ENCODE measurements at places on chromosomes 1 and 21. TPM values are rescaled to one million over a fixed set of nuclear protein-coding genes. Genes with fewer than 3 reads are reported as not detected.

Gene LCE1D
- total RNA-seq = not detected

Gene TSSK3
- not detected for total RNA-seq

Gene MYOM3
- not detected for total RNA-seq

Gene MUL1
- 29.0 TPM for total RNA-seq

Gene GPATCH3
- total RNA-seq = 11.8 TPM

Gene MYCL
- total RNA-seq = 5.0 TPM

Gene SLC45A3
- 2.0 TPM for total RNA-seq

Gene TMEM269
- 1.0 TPM for total RNA-seq

Gene ZNF593OS
- total RNA-seq = not detected

Gene ZBED6
- total RNA-seq = 34.7 TPM

Gene PCAT6
- not detected for total RNA-seq

Gene CLCA4
- total RNA-seq = not detected

Gene MUTYH
- total RNA-seq = 16.4 TPM

Gene CCDC27
- not detected for total RNA-seq

Gene SLC25A34
- 1.0 TPM for total RNA-seq

Gene GJA8
- total RNA-seq = not detected

Gene S100A8
- 801 TPM for total RNA-seq

Gene TLR5
- total RNA-seq = 6.6 TPM

Gene BARHL2
- not detected for total RNA-seq

Gene SMCP
- total RNA-seq = not detected

Gene LTN1
- total RNA-seq = 37.4 TPM

Gene AADACL4
- total RNA-seq = not detected

Gene ENAH
- 0.52 TPM for total RNA-seq

Gene FALEC
- total RNA-seq = not detected

Gene COL11A1
- total RNA-seq = 0.10 TPM

Gene PDE4B
- 518 TPM for total RNA-seq

Gene RNU1-4
- under 0.01 TPM for total RNA-seq

Gene PADI2
- 9.1 TPM for total RNA-seq

Gene CFAP74
- under 0.01 TPM for total RNA-seq

Gene KRTAP25-1
- total RNA-seq = not detected

Gene FAM151A
- total RNA-seq = not detected

Gene CD160
- 9.0 TPM for total RNA-seq

Gene ORC1
- total RNA-seq = 2.4 TPM

Gene E2F2
- total RNA-seq = 2.7 TPM

Gene UBXN10
- total RNA-seq = 0.52 TPM

All from mononuclear cell (primary cell).